ENCODE measurements at places on chromosomes 11 and 22.

DNA sequence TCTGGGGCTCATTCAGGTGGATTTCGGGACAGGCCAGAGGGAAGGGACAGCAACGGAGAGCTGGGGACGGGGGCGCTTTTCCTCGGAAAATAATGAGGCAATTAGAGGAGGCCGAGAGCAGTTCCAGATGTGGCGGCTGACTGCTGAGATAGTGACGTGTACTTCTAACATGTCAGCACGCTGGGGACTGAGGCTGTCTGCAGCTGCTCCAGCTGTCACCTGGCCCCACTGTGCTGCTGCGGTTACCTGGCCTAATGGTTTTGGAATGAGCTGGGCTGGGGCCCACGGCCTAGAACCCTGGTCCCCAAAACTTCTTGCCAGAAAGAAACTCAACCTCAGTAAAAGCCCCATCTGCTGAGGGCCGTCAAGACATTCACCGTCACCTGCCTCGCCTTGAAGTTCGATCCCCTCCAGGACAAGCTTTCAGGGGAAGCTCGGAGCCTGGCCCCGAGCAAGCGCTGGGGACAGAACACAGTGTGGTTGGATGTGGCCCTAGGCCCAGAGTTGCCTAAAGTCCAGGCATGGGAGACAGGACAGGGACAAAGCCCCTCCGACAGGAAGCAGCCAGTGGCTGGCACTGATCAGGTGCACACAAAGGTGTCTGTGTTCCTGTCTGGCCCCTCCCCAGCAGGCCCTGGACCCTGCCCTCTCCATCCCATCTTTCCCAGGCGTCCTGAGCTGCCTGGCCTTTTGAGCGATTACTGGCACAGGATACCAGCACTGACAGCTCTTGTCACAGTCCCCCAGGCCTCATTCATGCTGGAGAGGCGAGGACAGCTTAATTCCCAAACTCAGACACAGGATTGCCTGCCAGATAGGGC lies 22.1 kb downstream of the RPUSD4 start:
- DNase-seq, result no peak

- no peak for DNase-seq
These were observed 113.0 kb downstream of the NTM start for GRCh38 chr11:131483453-131483852.

DNA sequence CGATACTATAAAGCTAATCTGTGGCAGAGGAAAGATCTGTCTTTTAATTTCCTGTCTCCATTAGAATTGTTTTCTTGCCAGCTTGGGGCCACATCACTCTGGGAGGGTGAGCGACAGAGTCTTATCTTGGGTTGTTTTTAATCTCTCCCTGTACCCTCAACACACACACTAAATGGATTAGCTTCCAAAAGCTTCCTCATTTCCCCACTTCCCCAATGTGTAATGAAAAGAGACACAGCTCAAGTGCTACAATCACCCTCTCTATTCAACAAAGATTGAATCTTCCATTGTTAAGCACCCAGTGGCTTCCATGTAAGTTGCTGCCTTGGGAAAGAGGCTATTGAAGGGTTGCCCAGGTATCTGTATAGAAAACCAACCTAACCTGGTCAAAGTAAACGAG lies 6.1 kb upstream of the ASCL3 start:
- DNase-seq, result no peak

- DNase-seq, result no peak
These were observed 158.6 kb downstream of the KIRREL3 start for GRCh38 chr11:126841999-126842398.

DNA sequence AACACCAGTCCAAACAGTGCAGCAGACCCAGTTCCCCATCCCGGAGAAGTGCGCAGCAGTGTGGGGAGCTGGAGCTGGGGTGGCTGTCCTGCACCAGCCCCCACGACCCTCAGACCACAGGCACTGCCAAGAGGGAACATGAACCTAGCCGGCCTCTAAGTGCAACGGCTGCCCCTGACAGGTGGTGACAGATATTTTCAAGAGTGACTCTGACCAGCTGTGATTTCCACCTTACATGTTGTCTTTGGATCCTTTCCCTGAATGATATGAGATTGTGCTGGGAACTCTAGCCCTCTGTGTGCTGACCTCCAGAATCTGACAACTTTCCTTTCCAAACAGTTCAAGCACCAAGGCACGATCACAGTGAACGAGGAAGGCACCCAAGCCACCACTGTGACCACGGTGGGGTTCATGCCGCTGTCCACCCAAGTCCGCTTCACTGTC lies 12.6 kb downstream of the SERPIND1 start:
- DNase-seq, result no peak

DNA sequence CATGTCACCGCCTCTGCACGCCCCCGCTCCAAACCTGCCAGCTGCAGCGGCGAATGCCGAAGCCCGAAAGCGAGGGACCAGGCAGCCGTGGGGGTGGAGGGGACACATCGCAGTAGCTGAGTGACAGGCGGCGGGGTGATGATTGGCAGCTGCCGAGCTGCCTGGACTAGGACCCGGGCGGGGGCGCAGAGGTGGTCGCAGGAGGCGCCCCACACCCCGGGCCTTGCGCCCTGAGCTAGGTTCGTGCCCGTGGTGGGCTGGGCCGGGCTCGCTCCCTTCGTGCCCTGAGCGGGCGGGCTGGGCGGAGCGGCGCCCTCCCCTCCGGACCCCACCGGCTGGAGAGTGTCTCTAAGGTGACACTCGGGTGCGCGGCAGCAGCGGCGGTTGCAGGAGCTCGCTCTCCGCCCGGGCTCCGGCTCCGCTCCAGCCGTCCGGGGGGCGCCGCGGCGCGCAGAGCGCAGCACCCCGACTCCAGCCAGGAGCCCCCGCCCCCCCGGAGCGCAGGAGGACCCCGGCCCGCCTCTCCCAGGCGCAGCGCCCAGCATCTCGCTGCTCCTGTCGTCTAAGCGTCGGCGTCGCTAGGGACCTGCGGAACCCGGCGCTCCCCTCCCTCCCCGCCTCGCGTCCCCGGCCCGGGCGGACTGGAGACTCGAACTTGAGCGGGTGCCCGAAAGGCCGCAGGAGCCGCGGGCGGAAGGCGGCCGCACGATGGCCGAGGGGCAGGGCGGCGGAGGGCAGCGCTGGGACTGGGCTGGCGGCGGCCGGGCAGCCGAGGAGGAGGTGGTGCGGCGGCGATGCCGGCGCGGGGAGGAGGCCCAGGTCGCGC lies 14.5 kb upstream of the DGKZ start:
- no peak for DNase-seq

All from hepatocyte (in vitro differentiated cells).